ENCODE measurements at places on chromosomes 2 and 18.

GRCh38 chr2:127508631-127509034 is 17.7 kb downstream of the IWS1 start:
- peak; percentile 47 for DNase-seq

DNA sequence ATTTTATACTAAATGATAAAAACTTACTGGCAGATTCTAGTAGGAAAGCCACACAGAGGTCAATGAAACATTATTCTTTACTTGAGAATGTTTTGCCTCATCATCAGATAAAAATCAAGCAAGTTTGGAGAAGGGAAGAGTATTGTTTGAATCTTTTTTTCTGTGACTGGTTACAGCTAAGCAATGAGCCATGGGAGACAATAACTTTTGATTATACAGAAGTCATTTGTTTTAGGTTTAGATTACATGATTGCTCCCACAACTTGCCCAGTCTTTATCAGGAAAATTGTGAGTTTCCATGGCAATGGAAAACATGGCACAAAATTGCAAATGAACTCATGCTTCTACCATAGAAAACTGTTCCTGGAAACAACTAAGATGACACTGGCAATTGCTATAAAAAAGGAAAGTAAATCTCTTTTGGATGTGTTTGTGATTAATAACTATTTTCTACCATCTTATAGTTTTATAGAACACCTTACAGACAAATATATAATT is 476.8 kb downstream of the MBD2 start:
- DNase-seq, result no peak

DNA sequence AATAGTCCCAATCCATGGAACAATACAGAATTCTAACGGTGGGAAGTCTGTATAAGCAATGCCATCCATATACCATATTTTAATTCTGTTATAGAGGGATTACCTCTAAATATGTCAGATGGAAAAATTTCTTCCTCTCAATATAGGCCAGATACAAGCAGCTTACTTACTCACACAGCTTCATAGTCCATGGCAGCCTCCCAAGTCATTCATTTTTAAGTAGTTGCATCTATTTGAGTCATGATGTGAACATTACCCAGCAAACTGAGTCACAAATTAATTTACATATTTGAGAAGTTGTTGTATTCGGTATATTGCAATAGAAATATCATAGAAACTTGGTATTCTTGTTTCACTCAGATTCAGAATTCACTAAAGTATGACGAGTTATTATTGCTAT is 20.3 kb downstream of the TBR1 start:
- DNase-seq, result no peak

- no peak for DNase-seq
These were observed 26.6 kb upstream of the NT5DC4 start for GRCh38 chr2:112694182-112694581.

- peak; percentile 57 for DNase-seq
These were observed 46.2 kb upstream of the MGAT5 start for GRCh38 chr2:134207589-134208209.

DNA sequence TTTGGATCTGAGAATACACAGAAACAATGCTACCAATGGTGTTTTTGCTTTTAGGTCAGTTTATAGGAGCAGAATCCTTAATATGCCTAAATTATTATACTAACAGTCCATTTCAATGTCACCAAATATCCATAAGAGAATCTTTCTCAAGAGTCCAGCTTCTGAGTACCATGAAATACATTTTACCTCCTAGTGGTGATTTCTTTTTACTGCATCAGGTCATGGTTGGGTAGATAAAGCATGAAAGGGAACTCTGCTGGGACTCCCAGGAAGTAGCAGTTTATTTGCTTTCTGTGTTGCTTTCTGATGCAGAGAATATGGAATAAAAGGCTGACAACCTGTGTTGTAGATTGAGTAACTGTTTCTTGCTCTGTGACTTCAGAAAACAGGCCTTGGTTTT is 115.6 kb downstream of the PPP1R1C start:
- DNase-seq, result no peak

DNA sequence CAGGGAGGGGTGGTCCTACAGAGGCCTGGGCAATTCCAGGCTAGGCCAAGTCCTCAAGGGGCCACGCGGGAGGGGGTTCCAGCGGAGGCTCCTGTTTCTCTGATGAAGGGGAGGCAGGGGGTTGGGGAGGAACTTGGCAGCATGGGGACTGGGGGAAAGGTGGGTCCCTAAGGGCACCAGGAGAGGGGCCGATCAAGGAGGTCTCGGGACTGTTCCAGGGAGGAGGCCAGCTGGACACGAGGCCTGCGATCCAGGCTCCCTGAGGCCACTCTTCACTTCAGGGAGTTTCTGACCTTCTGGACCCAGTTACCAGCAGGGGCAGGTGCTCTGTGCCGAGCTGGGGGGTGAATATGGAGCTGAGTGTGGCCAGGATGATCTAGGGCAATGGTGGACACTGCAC is 71.5 kb downstream of the ASB1 start:
- no peak for DNase-seq

- no peak for DNase-seq
These were observed 100.7 kb upstream of the STK39 start for GRCh38 chr2:168348076-168348475.

DNA sequence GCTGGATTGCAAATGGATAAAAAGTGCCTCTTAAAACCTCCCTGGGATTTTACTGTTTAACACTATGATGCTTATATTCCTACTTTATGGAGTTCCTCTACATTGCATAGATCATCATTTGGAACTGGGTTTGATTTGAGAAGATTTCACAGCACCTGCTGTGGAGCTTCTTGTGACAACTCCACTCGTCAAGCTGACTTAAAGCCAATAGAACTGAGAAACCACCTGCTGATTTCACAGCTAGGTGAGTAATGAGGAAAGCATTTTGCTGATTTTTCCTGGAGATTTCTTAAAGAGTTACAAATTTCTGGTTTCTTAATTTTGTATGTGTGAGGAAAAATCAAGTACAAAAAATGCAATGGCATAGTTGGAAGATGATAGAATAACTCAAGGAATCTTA is 739.1 kb upstream of the LRRTM1 start:
- no peak for DNase-seq

- no peak for DNase-seq
These were observed 11.1 kb downstream of the ATG16L1 start for GRCh38 chr2:233262562-233262961.

- DNase-seq, result no peak
These were observed 707.8 kb upstream of the SALL3 start for GRCh38 chr18:78271790-78272189.

- no peak for DNase-seq
These were observed 6.5 kb downstream of the POU3F3 start for GRCh38 chr2:104860451-104860790.

DNA sequence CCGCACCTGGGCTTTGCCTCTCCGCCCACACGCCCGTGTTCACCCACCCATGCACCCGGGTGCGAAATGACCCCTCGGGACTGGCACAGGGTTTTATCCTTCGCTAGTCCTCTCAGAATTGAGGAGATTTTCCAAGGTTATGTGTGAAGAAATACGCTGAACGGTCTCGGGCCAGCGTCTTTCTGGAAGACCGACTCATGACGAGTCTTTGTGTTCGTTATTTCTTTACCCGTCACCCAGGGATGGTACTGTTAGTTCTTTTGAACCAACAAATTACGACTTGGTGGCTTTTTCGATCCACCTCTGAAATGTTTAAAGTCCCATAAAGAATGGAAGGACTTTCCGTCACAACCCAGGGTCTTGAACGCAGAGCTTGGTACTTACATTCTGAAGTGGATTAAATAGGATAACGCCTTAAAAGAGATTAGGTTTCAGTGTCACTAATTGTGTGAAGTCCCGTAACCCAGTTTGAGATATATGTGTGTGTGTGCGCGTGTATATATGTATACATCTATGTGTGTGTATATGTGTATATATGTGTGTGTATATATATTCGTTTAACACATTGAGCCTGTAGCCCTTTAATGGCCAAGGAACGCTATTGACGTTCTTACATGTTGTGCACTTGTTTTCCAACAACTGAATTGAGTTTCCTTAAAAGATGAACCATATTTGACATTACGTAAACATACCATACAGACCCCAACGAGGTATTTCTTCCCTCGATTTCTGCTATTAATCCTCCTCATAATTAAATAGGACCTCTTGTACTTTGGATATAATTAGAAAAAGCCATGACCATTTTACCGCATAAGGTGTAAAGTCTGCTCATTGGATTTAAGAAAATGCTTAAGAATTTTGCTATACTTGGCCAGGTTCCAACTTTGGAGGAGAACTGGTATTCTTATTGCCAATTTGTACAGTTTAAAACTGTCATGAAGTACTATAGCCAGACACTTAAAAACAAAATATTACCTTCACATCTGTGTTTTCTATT is 889 bp downstream of the ZC3H15 start:
- DNase-seq, result no peak

Measured in left colon (tissue), 2 donors.